ENCODE measurements at places on chromosomes 5 and 9.

DNA sequence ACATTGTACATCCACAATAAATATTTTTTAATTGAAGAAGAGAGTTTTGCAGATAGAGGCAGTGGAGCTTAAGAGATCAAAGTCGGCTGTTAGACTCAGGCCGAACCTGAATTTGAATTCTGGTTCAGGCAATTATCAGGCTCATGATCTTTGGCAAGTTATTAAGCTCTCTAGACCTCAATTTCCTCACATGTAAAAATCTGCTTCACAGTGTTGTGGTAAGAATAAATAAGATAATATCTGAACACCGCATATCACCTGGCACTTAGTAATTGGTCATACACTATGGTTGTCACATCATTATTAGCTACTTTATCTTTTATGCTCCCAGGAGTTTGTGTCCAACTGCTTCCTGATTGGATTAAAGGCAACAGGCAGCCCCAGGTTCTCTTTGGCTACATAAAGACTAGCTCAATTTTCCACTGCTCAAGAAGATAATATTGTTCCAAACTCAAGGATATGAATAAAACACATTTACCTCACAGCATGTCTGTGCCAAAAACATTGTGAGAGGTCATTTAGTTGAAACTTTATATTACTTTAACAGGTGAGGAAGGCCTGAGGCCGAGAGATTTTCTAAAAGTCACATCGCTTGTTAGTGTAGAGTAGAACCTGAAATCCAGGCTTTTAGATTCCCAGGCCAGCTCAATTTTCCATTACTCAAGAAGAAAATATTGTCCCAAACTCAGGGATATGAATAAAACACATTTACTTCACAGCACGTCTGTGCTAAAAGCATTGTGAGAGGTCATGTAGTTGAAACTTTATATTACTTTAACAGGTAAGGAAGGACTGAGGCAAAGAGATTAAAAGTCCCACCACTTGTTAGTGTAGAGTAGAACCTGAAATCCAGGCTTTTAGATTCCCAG, 289.2 kb upstream of the PTGER4 start:
- peak; percentile 21 for DNase-seq

- DNase-seq: no peak
These were observed 119.8 kb downstream of the LPAR1 start for GRCh38 chr9:110918316-110919049.

DNA sequence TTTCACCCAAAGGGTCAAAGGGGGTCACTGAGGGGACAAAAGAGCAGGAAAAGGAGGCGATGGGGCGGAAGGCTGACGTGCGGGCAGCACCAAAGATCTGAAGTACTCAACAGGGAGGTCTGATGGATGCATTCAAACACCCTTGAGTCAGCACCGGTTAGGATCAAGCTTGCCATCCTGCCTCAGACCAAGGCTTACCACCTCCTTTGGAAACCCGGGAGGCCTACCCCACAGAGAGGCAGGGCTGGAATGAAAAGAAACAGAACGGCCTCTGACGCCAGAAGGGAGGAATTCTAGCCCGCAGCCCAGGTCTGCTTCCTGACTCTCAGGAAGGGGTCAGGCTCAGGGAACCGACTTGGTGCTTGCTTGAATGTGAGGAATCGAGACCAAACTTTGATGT, 125.6 kb downstream of the PAPPA start:
- peak; percentile 92 for DNase-seq

GRCh38 chr9:94269264-94269663, 10.2 kb downstream of the ZNF169 start:
- no peak for DNase-seq

- DNase-seq: no peak
These were observed 31.8 kb upstream of the C7 start for GRCh38 chr5:40877371-40877988.

Measured in mesendoderm (in vitro differentiated cells).